IMR-90 (cell line): ENCODE measurements at places on chromosomes 5 and 9. TPM values are rescaled to one million over a fixed set of nuclear protein-coding genes. Genes with fewer than 3 reads are reported as not detected.

Gene TMEM252
- total RNA-seq, result not detected in 2 replicates

Gene PITX1
- 10.3 and 10.4 TPM in 2 replicates for total RNA-seq

Gene F2RL2
- total RNA-seq, result 18.1 and 21.7 TPM in 2 replicates

Gene SAXO1
- total RNA-seq, result under 0.01 TPM in 1 of 2 replicates, not detected in the other

Gene TOR2A
- total RNA-seq, result 0.90 and 1.1 TPM in 2 replicates

Gene SLC2A8
- total RNA-seq, result 6.4 and 9.0 TPM in 2 replicates

Gene SNX24
- total RNA-seq, result 13.8 and 21.7 TPM in 2 replicates

Gene TAF11L11
- not detected in 2 replicates for total RNA-seq

Gene SPATA31E1
- total RNA-seq, result not detected in 2 replicates

Gene GZMA
- not detected in 2 replicates for total RNA-seq

- peaks cover 26% of the 10 kb centered on the region for H3K27me3 ChIP-seq
- no peak overlapping the region for H3K27ac ChIP-seq
- no peak overlapping the region for H3K4me3 ChIP-seq
- H3K36me3 ChIP-seq, result no peaks in the 10 kb centered on the region
- H3K4me1 ChIP-seq, result no peaks in the 10 kb centered on the region
- DNase-seq, result no peak
Measured at GRCh38 chr5:10933121-10933520, 172.1 kb upstream of the DAP start.

DNA sequence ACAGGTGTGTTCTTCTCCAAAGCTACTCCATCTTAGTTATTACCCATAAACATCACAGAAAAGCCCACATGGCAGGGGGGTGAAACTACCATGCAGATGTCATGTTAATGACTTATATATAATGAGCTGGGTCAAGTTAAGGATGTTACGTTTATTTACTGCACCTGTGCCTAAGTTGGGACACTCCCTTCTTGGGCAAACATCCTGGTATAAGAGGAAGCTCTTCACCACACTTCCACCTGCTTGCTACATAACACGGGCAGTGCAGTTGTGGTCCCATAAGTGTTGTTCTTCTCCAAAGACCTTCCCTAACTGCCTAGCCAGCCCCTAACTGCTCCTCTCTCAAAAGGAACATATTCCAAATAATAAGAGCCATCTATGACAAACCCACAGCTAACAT is 9.3 kb upstream of the ZCCHC9 start:
- no peak overlapping the region for H3K4me3 ChIP-seq
- no peaks in the 10 kb centered on the region for H3K27me3 ChIP-seq
- DNase-seq, result no peak
- no peaks in the 10 kb centered on the region for H3K4me1 ChIP-seq
- no peak overlapping the region for H3K27ac ChIP-seq
- H3K36me3 ChIP-seq, result no peaks in the 10 kb centered on the region

GRCh38 chr5:176447591-176447977 is 601 bp upstream of the FAF2 start:
- H3K27ac ChIP-seq, result peak overlapping the region; percentile 88
- peaks cover 3% of the 10 kb centered on the region for H3K4me1 ChIP-seq
- no peak for DNase-seq
- peak overlapping the region; percentile 63 for H3K4me3 ChIP-seq
- H3K27me3 ChIP-seq, result no peaks in the 10 kb centered on the region
- H3K36me3 ChIP-seq, result no peaks in the 10 kb centered on the region

DNA sequence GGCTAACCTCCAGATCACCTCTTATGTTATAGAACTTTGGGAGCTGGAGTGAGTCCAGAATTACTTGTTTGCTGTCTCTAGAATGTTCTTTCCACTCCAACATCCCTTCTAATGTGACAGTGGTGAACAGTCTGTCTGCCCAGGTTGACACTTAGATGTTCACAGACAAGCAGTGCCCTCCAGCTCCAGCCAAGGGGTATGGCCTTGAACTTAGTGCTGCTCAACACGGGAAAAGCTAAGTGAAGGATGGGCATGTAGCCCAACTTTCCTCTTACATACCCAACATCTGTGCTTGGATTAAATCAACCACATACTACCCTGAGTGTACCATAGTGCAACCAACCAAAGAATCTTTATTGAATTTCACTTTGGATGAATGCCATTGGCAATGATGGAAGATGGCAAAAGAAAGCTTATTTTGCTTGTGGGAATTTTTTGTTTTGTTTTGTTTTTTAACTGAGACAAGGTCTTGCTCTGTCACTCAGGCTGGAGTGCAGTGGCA is 201.2 kb downstream of the NXNL2 start:
- no peaks in the 10 kb centered on the region for H3K36me3 ChIP-seq
- H3K4me3 ChIP-seq, result no peak overlapping the region
- no peak overlapping the region for H3K27ac ChIP-seq
- DNase-seq, result no peak
- H3K27me3 ChIP-seq, result no peaks in the 10 kb centered on the region

DNA sequence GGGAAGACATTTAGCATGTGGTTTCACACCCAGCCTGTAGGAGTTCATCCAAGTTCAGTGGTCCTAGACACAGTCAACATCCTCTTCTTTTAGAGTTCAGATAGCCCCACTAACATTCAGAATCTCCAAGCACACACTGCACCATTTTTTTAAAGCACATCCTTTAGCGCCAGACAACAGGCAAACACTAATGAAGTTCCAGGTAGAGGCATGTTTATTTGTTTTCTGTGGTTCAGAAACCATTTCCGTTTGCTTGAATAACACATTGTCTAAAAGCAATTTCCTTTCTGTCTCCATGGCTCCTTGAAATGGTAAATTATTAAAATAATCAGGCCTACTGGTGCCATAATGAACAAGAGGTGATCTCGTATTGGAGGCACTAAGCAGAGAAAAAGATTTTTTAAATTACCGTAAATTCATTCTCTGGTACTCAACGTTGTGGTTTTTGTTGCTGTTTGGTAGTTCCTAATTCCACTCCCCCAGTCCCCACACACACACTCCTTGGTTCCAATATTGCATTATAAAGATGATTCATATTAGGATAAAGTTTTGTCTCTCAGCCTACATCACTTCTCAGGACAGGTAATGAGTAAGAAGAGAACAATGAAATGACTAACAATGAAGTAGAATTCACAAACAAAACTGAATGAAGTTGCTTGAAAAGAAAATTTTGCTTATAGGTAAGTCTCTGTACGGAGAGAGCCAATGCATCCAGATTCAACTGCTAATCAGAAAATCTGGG is 153.1 kb downstream of the PCSK1 start:
- peaks cover 4% of the 10 kb centered on the region; the same call in 1 of the 2 replicates for H3K4me1 ChIP-seq
- no peak overlapping the region for H3K4me3 ChIP-seq
- DNase-seq, result peak; percentile 34
- H3K36me3 ChIP-seq, result no peaks in the 10 kb centered on the region
- H3K27me3 ChIP-seq, result no peaks in the 10 kb centered on the region

GRCh38 chr5:102483736-102484135 is 15.1 kb downstream of the SLCO6A1 start:
- no peaks in the 10 kb centered on the region for H3K4me1 ChIP-seq
- H3K4me3 ChIP-seq, result no peak overlapping the region
- no peak overlapping the region for H3K27ac ChIP-seq
- H3K36me3 ChIP-seq, result no peaks in the 10 kb centered on the region
- H3K27me3 ChIP-seq, result no peaks in the 10 kb centered on the region

DNA sequence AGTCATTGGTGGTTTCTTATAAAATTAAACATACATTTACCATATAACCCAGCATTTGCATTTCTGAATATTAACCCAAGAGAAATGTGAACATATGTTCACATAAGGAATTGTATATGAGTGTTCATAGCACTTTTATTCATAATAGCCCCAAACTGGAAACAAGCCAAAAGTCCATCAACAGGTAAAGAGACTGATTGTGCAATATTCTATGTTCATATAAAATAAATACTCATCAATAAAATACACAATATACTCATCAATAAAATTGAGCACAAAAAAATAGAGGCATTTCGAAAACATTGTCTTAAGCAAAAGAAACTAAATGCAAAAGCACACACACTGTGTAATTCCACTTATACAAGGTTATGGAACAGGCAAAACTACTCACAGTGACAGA is 3.7 kb downstream of the SMIM23 start:
- peaks cover 14% of the 10 kb centered on the region for H3K27me3 ChIP-seq
- H3K27ac ChIP-seq, result no peak overlapping the region
- no peaks in the 10 kb centered on the region for H3K4me1 ChIP-seq
- DNase-seq, result no peak

- peaks cover 62% of the 10 kb centered on the region for H3K27me3 ChIP-seq
- H3K4me1 ChIP-seq, result no peaks in the 10 kb centered on the region
- DNase-seq, result no peak
- H3K36me3 ChIP-seq, result no peaks in the 10 kb centered on the region
- no peak overlapping the region for H3K4me3 ChIP-seq
Measured at GRCh38 chr9:132743931-132744479, 73.7 kb downstream of the GTF3C4 start.

DNA sequence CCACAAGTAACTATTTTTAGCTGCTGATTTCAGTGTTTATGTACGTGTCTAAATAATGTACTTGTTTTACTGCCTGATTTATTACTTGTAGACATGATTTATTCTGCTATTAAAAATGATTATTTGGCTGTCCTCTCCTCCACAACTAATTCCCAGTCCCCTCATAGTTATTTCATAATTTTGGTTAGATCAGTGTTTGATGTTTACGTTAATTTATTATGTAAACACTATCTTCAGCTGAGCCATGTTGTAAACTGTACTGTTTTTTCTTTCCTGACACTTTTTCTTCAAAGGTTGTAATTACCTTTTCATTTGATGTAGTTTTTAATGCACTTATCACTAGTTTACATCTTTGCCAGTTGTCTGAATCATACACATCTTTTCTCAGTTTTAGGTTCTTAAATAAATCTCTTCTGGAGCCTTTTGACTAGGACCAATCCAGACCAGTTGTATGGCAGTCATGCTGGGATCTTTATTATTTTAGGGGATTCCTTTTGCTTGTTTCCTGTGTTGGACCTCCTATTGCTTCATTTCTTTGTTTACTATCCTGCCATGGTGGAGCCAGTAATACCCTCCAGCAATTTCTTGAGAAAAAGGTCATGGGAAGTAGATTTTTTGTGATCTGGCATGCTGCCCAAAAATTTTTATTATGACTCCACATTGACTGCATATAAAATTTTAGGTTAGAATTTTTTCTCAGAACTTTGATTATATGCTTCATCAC is 16.1 kb downstream of the AP3S1 start:
- no peak overlapping the region for H3K4me3 ChIP-seq
- H3K27ac ChIP-seq, result no peak overlapping the region
- DNase-seq, result peak; percentile 35
- H3K27me3 ChIP-seq, result no peaks in the 10 kb centered on the region
- no peaks in the 10 kb centered on the region for H3K36me3 ChIP-seq
- peaks cover 9% of the 10 kb centered on the region for H3K4me1 ChIP-seq

DNA sequence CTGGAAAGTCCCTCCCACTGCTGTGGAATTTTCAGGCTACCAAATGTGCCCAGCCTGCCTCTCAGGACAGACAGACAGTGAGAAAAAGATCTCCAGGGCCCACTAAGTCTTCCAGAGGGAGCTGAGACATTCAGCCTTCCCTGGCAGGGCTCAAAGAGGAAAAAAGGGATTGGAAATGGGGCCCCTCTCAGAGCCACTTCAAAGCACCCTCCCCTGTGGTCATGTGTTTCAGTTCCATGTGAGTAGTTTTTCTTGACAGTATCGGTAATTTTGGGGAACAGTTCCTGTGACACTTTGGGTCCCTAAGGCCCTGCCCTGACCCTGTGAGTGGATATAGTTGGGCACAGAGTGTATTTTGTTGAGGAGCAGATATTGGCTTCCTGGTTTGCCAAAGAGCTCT is 25.0 kb downstream of the LARP1 start:
- no peaks in the 10 kb centered on the region for H3K27me3 ChIP-seq
- no peak overlapping the region for H3K27ac ChIP-seq
- no peaks in the 10 kb centered on the region for H3K36me3 ChIP-seq
- H3K4me3 ChIP-seq, result no peak overlapping the region
- peaks cover 21% of the 10 kb centered on the region for H3K4me1 ChIP-seq
- no peak for DNase-seq

DNA sequence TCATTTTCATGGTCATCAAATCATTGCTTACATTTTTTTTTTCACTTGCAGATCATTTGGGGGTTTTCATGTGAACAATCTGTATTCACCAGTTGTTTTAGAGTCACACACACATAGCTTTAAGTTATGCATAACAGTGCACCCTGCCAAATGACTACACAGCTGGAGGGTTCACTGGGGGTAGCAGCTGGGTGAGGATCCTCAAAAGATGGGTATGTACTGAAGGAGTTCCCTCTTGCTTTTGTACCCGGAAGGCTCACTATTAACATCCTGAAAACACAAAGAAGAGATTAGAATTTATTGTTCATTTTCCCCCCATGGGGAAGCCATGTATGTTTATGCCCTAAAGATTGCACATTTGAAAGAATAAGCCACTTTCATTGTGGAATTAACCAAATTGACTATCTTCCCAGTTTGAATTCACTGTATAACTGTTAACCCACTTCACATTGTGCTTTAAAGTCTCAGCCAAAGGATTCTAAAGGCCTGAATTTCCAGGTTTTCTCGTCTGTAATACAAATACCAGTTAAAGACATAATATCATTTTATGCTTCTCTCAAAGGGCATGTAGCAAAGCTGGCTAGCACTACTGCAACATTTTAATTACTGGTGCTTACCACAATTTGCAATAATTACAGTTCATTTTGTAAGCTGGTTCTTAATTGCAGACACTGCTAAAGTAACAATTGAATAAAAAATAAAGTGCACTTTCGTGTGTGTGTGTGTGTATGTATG is 466.4 kb upstream of the MEF2C start:
- H3K4me3 ChIP-seq, result no peak overlapping the region
- H3K27ac ChIP-seq, result no peak overlapping the region
- H3K27me3 ChIP-seq, result no peaks in the 10 kb centered on the region
- DNase-seq, result peak; percentile 10
- H3K4me1 ChIP-seq, result no peaks in the 10 kb centered on the region

GRCh38 chr5:107682533-107682932 is 11.8 kb upstream of the EFNA5 start:
- no peak for DNase-seq
- peaks cover 2% of the 10 kb centered on the region; the same call in 1 of the 2 replicates for H3K27me3 ChIP-seq
- H3K36me3 ChIP-seq, result no peaks in the 10 kb centered on the region
- H3K4me3 ChIP-seq, result no peak overlapping the region
- no peaks in the 10 kb centered on the region for H3K4me1 ChIP-seq

DNA sequence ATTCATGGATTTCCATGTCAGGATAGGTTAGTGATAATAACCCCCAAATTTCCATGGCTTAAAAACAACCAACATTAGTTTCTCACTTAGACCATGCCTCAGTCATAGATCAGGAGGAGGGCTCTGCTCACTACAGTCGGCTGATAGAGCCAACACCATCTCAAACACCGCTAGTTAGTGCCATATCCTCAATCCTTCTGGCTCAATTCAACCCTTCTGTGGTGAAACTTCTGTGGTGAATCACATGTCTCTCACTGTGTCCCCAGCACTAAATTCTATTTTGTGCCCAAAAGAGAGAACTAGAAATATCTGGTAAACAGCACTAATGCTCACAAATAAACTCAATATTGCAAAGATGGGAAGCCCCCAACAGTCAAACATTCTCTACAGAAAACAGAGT is 21.1 kb downstream of the ECPAS start:
- H3K27me3 ChIP-seq, result no peaks in the 10 kb centered on the region
- DNase-seq, result no peak
- no peak overlapping the region for H3K4me3 ChIP-seq

GRCh38 chr5:35939639-35940038 is 1.2 kb upstream of the CAPSL start:
- no peak for DNase-seq
- no peaks in the 10 kb centered on the region for H3K36me3 ChIP-seq
- H3K27ac ChIP-seq, result no peak overlapping the region
- no peak overlapping the region for H3K4me3 ChIP-seq
- H3K4me1 ChIP-seq, result no peaks in the 10 kb centered on the region

- no peak overlapping the region for H3K4me3 ChIP-seq
- H3K27ac ChIP-seq, result no peak overlapping the region; the same call in 1 of the 2 replicates
- H3K27me3 ChIP-seq, result no peaks in the 10 kb centered on the region
- H3K4me1 ChIP-seq, result peaks cover 20% of the 10 kb centered on the region
- H3K36me3 ChIP-seq, result no peaks in the 10 kb centered on the region
- peak; percentile 33 for DNase-seq
Measured at GRCh38 chr9:98378794-98379193, 123.3 kb upstream of the TBC1D2 start.
